Memory B cell (primary cell): ENCODE measurements at places on chromosomes 11 and 22.

GRCh38 chr11:44824300-44824704 lies 97.5 kb downstream of the TSPAN18 start:
- H3K36me3 ChIP-seq = no peaks in the 10 kb centered on the region
- H3K4me3 ChIP-seq = no peak overlapping the region
- no peak for DNase-seq
- peaks cover 1% of the 10 kb centered on the region for H3K27me3 ChIP-seq

GRCh38 chr22:36762687-36763260 lies 13.1 kb downstream of the IFT27 start:
- no peak overlapping the region for H3K27ac ChIP-seq
- H3K4me1 ChIP-seq = peaks cover 3% of the 10 kb centered on the region
- H3K36me3 ChIP-seq = peaks cover 9% of the 10 kb centered on the region
- H3K27me3 ChIP-seq = no peaks in the 10 kb centered on the region
- no peak overlapping the region for H3K4me3 ChIP-seq

DNA sequence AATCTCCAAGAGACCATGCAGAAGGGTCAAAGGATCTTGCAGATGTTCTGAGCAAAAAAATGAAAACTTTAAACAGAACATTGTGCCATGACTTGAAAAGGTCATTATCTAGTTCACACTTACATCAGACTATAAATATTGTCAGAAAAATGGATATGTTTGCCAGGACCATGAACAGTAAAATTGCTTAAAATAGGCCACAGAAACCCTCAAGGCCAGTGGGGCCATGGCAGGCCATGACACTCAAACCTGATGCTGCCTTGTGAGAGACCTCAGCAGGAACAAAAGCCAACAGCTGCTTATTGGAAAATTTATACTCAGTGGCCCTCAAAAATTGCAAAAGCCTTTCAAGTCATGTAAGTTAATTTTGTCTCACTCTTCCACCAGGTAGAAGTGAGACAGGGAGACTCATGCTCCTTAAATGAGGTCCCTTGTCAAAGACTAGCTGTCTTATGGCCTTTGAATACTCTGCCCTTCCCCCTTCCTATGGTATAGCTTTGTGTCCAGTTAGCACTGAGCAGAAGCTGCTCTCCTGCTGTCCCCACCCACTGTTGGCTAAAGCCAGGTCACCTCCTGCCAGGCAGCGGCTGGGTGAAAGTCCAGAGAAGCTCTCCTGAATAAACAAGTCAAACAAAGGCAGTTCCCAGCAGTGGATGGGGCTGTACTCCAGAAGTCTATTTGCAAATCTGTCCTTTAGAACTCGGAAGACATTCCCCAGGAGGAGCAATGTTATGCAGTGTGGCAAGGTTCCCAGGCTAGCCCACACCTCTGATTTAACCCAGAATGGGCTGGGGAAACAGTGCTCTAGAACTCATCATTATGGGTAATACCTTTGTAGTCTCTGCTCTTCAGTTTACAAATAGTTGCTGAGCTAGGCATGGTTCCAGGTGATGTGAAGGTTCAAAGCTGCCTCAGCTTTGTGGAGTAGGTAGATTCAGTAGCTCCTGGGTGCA lies 21.4 kb downstream of the ADM start:
- no peak overlapping the region for H3K4me3 ChIP-seq
- no peak overlapping the region for H3K27ac ChIP-seq
- H3K27me3 ChIP-seq = peaks cover 9% of the 10 kb centered on the region

GRCh38 chr11:33945481-33946268 lies 53.8 kb upstream of the LMO2 start:
- H3K36me3 ChIP-seq = no peaks in the 10 kb centered on the region
- H3K27ac ChIP-seq = no peak overlapping the region
- H3K27me3 ChIP-seq = peaks cover 7% of the 10 kb centered on the region
- H3K4me1 ChIP-seq = peaks cover 12% of the 10 kb centered on the region
- no peak for DNase-seq

DNA sequence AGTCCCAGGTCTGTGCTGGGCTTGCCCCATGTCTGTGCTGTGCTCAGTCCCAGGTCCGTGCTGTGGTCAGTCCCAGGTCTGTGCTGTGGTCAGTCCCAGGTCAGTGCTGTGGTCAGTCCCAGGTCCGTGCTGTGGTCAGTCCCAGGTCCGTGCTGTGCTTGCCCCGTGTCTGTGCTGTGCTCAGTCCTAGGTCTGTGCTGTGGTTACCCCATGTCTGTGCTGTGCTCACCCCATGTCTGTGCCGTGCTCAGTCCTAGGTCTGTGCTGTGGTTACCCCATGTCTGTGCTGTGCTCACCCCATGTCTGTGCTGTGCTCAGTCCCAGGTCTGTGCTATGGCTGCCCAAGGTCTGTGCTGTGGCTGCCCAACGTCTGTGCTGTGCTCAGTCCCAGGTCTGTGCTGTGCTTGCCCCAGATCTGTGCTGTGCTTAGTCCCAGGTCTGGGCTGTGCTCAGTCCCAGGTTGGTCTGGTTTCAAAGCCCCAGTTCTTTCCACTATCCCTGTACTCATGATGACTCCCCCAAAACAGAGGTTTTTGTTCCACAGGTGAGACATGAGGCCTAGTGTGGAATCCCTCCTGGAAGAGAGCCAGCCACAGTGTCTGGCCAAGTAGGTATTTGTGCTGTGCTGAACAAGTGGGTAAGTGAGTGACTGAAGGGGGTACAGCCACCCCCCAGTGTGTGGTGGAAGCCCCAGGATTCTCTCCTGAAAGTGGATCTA lies 34.8 kb downstream of the IRAG1 start:
- H3K36me3 ChIP-seq = no peaks in the 10 kb centered on the region
- peaks cover 30% of the 10 kb centered on the region for H3K4me1 ChIP-seq
- no peak overlapping the region for H3K27ac ChIP-seq
- no peak for DNase-seq

DNA sequence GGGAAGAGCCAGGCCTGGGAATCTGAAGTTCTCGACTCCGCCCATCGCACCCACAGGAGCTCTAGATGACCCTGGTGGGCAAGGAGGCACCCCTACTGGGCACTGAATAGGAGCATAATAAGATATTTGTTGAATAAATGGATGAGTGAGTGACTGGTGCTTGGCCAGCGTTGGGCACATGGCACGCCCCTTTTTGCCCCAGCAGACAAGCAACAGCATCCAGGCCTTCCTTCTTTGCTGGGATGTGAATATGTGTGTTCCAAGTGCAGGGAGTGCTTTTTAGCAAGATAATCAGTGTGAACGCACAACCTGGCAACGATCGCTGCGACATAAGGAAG lies 443 bp upstream of the CELF1 start:
- peaks cover 3% of the 10 kb centered on the region for H3K36me3 ChIP-seq
- DNase-seq = no peak
- no peaks in the 10 kb centered on the region for H3K27me3 ChIP-seq
- H3K27ac ChIP-seq = peak overlapping the region; percentile 97
- peaks cover 23% of the 10 kb centered on the region for H3K4me1 ChIP-seq

DNA sequence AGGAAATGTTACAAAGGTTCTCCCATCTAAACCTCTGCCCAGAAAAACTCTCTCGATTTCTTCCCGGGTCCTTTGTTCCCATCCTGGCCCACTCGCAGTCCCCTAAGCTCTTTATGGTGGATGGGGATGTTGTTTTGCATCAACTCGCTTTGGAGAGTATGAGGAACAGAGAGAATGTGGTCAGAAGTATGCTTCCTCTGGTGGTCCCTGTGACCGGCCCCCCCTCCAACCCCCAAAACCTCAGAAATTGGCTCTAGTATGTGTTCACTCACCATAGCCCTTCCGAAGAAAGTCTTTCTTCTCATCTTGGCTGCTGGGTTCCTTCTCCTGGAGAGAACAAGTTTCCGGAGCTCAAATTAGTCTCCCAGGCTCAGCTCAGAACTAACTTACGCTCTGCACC lies 54.4 kb downstream of the GRAMD1B start:
- H3K4me3 ChIP-seq = peak overlapping the region; percentile 30
- DNase-seq = no peak
- peaks cover 21% of the 10 kb centered on the region for H3K27me3 ChIP-seq
- no peaks in the 10 kb centered on the region for H3K36me3 ChIP-seq
- H3K4me1 ChIP-seq = peaks cover 24% of the 10 kb centered on the region
- H3K27ac ChIP-seq = no peak overlapping the region

GRCh38 chr11:11084337-11084736 lies 226.5 kb upstream of the ZBED5 start:
- no peaks in the 10 kb centered on the region for H3K4me1 ChIP-seq
- no peaks in the 10 kb centered on the region for H3K36me3 ChIP-seq
- DNase-seq = no peak
- H3K27me3 ChIP-seq = peaks cover 2% of the 10 kb centered on the region
- H3K4me3 ChIP-seq = no peak overlapping the region

- H3K4me3 ChIP-seq = no peak overlapping the region
- no peak for DNase-seq
- H3K4me1 ChIP-seq = peaks cover 60% of the 10 kb centered on the region
- H3K36me3 ChIP-seq = peaks cover 9% of the 10 kb centered on the region
Measured at GRCh38 chr11:128843198-128843785, 23.8 kb downstream of the KCNJ1 start.

- H3K4me1 ChIP-seq = peaks cover 35% of the 10 kb centered on the region
- no peak for DNase-seq
- peak overlapping the region; percentile 97 for H3K27ac ChIP-seq
- peak overlapping the region; percentile 90 for H3K4me3 ChIP-seq
- H3K36me3 ChIP-seq = peaks cover 2% of the 10 kb centered on the region
Measured at GRCh38 chr22:36253523-36254490, 874 bp downstream of the APOL1 start.

- H3K27ac ChIP-seq = no peak overlapping the region
- H3K27me3 ChIP-seq = peaks cover 17% of the 10 kb centered on the region
- peak overlapping the region; percentile 30 for H3K4me3 ChIP-seq
- H3K4me1 ChIP-seq = no peaks in the 10 kb centered on the region
Measured at GRCh38 chr11:94768602-94769541, 716 bp downstream of the AMOTL1 start.
